Immature natural killer cell (primary cell): ENCODE measurements at places on chromosomes 1 and 21. TPM values are rescaled to one million over a fixed set of nuclear protein-coding genes. Genes with fewer than 3 reads are reported as not detected.

- H3K27me3 ChIP-seq = peaks cover 2% of the 10 kb centered on the region
- no peak for DNase-seq
- H3K36me3 ChIP-seq = peaks cover 25% of the 10 kb centered on the region
Observed at GRCh38 chr1:58824753-58825389, 41.0 kb upstream of the JUN start.

GRCh38 chr1:174262349-174263241 lies 103.3 kb downstream of the RABGAP1L start:
- DNase-seq = peak; percentile 14
- no peak overlapping the region for H3K4me3 ChIP-seq
- peaks cover 3% of the 10 kb centered on the region for H3K27me3 ChIP-seq
- no peaks in the 10 kb centered on the region for H3K36me3 ChIP-seq

DNA sequence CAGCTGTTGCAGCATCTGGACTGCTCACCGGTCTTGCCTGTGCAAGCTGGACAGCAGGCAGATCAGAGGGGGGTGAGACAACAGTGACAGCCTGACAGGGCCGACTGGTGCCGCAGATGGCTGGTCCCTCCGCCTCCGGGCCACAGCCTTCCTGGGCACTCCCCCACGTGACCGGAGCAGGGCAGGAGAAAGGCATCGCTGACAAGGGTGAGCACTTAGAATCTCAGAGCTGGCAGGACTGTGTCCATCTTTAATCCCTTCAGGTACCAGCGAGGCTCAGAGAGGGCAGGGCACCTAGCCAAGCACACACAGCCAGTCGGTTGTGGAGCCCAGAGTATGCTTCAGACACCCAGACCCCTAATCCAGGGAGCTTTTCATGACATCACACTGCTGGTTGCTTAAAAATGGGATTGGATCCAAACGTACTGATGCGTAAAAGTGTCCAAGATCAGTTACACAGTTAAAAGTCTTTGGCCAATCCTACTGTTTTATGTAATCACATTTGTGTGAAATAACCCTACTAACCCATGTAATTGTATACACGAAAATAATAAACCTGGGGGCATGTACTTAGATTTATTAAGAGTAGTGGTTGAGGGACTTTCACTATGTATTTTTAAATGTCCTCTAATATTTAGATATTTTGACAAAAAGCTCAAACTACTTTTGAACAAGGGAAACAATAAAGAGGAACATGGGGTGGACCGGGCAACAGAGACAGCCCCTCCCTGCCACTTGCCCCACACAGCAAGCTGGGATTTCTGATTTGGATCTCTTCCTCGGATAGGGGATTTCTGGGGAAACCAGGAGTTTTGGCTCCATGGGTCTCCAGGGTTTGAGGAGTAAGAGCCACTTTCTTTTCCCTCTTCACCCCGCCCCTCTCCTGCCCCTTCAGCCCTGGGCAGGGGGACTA lies 758 bp upstream of the CNTN2 start:
- no peak overlapping the region for H3K27ac ChIP-seq
- H3K27me3 ChIP-seq = peaks cover 2% of the 10 kb centered on the region
- H3K36me3 ChIP-seq = no peaks in the 10 kb centered on the region
- no peaks in the 10 kb centered on the region for H3K4me1 ChIP-seq

DNA sequence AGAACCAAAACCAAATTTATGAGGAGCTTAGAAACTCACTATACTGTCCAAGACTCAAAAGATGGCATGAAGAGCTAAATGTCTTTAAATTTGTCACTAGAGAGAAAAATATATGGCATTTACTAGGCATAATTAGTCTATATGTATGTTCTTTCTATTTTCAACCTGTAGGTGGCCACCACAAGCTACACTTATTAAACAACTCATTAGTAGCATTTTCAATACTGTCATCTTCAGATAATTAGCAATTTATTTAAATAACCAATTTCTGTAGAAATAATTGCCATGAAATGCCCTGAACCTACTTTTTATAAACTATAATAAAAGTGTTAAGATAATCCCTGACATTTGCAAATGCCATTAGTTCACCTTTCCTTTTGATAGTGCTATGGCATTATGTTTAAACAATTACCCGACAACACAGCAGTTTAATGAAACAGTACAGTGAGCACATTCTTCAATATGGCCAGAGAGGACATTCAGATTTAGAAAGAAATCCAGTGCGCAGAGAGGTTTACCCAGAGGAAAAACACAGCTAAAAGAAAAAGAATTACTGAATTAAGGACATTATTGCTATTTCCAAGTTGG lies 522.5 kb downstream of the PTBP2 start:
- H3K27me3 ChIP-seq = no peaks in the 10 kb centered on the region
- peaks cover 8% of the 10 kb centered on the region for H3K36me3 ChIP-seq
- H3K27ac ChIP-seq = no peak overlapping the region
- no peaks in the 10 kb centered on the region for H3K4me1 ChIP-seq
- H3K4me3 ChIP-seq = no peak overlapping the region
- DNase-seq = no peak

GRCh38 chr21:27700974-27701614 lies 734.2 kb upstream of the ADAMTS5 start:
- H3K4me1 ChIP-seq = no peaks in the 10 kb centered on the region
- peaks cover 3% of the 10 kb centered on the region for H3K27me3 ChIP-seq
- no peaks in the 10 kb centered on the region for H3K36me3 ChIP-seq
- no peak overlapping the region for H3K27ac ChIP-seq
- DNase-seq = peak; percentile 66

DNA sequence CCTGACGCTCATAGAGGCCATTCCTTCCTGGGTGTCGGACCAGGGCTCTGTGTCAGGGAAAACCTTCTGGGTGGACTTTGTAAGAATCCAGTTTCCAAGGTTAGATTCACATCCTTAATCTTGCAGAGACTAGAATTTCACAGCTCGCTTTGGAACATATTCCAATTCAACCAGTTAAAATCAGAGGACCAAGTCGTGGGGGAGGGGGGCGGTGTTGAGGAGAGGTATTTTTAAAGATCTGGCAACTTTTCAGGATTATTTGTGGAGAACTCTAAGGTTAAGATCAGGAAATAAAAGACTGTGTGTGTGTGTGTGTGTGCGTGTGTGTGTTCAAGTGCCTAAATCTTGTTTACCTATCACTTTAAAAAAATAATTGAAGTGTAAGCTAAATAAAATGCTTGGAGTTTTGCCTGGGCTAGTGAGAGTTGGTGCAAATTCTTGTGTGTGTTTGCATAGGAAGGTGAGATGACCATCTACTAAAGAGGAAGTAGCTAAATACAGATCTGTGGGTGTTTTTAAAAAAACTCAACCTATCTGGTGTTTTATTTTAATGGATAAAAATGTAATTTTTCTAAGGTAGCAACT lies 21.8 kb downstream of the TENT5C start:
- H3K27me3 ChIP-seq = peaks cover 16% of the 10 kb centered on the region
- no peak overlapping the region for H3K4me3 ChIP-seq
- DNase-seq = no peak
- peaks cover 25% of the 10 kb centered on the region for H3K4me1 ChIP-seq

DNA sequence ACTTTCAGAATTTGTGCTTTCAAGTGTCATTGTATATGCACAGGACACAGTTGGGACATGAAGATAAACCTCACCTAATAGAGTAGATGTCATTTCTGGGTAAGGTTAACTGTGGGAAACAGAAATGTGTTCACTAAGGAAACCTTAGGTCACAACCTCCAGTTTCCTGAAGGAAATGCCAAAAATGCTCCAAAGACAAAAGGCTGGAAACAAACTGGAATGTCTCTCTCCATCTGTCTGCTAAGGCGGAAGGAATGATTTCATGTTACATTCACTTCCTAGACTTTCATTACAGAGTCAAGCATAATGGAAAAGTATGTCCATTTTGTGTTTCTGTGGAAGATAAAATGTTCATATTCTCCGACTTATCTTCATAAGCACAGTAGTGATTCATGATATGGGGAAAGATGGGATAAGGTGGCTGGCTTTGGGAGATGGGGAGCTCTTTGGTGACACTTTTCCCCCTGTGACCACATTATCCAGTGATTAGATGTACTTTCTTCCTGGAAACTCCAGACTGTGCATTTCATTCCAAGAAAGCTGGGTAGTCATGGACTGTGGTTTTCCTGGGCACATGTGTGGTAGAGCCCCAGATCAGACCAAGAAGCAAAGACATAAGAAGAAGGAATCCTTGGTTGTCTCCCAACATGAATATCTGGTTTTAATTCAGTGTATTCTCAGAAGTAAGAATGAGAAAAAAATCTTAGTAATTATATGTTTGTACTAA lies 5.7 kb downstream of the S1PR1 start:
- peaks cover 4% of the 10 kb centered on the region for H3K27me3 ChIP-seq
- peak overlapping the region; percentile 89 for H3K27ac ChIP-seq
- H3K4me3 ChIP-seq = peak overlapping the region; percentile 96
- H3K4me1 ChIP-seq = peaks cover 91% of the 10 kb centered on the region
- no peak for DNase-seq

DNA sequence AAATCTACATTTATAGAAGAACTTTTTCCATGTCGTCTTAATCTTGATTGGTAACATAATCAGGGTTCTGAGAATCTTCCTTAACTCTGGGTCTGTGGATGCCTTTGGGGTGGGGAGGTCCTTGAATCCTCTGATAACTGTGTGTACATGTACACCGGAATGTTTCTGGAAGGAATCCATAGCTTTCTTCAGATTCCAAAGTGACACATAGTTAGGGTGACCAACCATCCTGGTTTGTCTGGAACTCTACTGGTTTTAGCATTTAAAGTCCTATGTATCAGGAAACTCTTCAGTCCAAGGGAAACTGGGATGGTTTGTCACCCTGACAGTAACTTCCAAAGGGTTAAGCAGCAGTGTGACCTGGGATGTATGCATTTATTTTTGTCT lies 16.8 kb downstream of the STRIP1 start:
- no peak for DNase-seq
- no peak overlapping the region for H3K27ac ChIP-seq
- no peaks in the 10 kb centered on the region for H3K4me1 ChIP-seq
- no peak overlapping the region for H3K4me3 ChIP-seq

GRCh38 chr21:42629933-42630589 lies 23.4 kb upstream of the PDE9A start:
- H3K27ac ChIP-seq = no peak overlapping the region
- no peaks in the 10 kb centered on the region for H3K4me1 ChIP-seq
- H3K27me3 ChIP-seq = peaks cover 2% of the 10 kb centered on the region
- H3K4me3 ChIP-seq = no peak overlapping the region
- no peaks in the 10 kb centered on the region for H3K36me3 ChIP-seq
- DNase-seq = no peak

GRCh38 chr1:85201340-85202091 lies 700 bp upstream of the SYDE2 start:
- H3K4me3 ChIP-seq = peak overlapping the region; percentile 92
- H3K27me3 ChIP-seq = peaks cover 42% of the 10 kb centered on the region
- H3K27ac ChIP-seq = peak overlapping the region; percentile 75
- H3K36me3 ChIP-seq = no peaks in the 10 kb centered on the region
- peak; percentile 52 for DNase-seq

GRCh38 chr1:40971966-40972365 lies 7.5 kb upstream of the CTPS1 start:
- no peaks in the 10 kb centered on the region for H3K4me1 ChIP-seq
- H3K36me3 ChIP-seq = no peaks in the 10 kb centered on the region

GRCh38 chr1:151968058-151968457 lies 25.6 kb downstream of the S100A10 start:
- no peak overlapping the region for H3K4me3 ChIP-seq
- no peak overlapping the region for H3K27ac ChIP-seq
- peaks cover 2% of the 10 kb centered on the region for H3K27me3 ChIP-seq
- no peaks in the 10 kb centered on the region for H3K36me3 ChIP-seq

The USP21 gene
- polyA plus RNA-seq = 14.7 TPM

The SLC22A15 gene
- 1.2 TPM for polyA plus RNA-seq

The MPL gene
- not detected for polyA plus RNA-seq

The DIRAS3 gene
- polyA plus RNA-seq = not detected

The ACTA1 gene
- not detected for polyA plus RNA-seq

The RALGPS2 gene
- not detected for polyA plus RNA-seq
